ENCODE measurements at places on chromosomes 4 and X.
A peak's percentile ranks its signal among the peaks of the same experiment; 100 is the strongest.

DNA sequence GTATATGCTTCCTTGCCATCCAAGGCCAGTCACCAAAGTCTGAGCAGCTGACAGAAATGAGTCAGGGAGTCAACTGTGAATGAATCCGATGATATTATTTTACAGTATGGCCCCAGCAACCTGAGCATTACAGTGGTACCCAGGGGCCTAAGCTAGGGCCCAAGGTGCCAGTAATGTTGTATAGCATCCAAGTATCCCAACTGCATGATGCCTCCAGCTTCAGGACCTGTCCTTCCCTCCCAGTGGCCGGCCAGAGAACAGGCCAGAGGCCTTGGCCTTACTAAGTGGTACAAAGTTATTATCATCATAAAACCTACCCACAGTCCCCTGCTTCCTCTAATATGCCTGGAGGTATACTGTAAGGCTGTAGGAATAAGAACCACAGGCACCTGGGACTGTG is 79.9 kb downstream of the RFC1 start:
- no peak for DNase-seq

GRCh38 chr4:158810487-158811215 is 41.8 kb downstream of the FNIP2 start:
- peak; percentile 84 for DNase-seq

DNA sequence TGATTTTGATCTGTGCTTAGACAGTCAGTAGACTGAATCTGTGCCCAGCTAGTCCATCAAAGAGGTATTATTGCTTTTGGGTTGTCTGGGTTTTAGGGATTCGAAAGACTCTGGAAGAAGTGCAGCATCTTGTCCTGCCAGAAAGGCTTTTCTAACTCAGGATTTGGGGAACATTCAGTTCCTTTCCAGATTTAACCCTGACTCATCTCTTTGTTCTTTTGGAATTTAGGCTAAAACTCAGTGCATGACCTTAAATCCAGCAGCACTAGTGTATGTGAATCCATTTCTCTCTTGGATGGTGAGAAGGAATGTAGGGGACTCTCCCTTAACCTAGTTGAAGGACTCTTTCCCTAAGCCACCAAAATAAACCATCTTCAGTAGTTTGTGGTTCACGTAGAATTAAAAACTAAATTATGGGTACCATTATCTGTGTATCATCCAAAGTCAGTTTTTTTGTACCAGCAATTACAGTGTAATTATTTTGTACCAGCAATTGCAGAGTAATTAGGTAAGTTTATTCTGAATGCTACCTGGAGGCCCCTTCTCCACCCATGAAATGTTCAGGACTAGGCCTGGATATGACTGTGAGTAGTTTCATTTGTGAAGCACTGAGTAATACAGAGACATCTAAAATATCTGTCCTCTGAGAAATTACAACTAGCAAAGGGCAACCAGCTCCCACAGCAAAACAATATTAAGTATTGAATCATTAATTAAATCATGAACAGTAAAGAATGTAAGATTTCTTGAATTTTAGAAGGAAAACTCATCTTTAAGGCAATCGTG is 384.0 kb downstream of the TMA16 start:
- no peak for DNase-seq

DNA sequence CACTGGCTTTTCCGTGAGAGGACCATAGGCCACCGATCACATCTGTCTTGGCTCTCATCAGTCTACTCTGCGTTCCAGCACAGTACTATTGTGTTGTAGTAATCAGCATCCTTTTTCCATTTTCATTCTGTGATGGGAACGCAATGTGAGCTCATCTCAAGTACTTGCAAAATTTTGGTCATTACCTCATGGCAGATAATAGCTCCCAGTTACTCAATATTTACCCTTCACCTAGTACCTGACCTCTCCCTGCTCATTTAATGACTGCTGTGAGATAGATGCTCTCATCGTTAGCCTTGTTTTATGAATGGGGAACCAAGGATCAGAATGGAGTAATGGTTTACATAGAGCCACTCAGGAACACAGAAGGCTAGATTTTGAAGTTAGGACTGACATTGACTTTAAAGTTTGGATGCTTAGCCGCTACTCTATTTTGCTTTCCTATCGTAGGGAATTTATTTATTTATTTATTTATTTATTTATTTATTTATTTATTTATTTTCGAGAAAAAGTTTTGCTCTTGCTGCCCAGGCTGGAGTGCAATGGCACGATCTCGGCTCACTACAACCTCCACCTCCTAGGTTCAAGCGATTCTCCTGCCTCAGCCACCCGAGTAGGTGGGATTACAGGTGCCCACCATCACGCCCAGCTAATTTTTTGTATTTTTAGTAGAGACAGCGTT is 6.5 kb upstream of the GPR101 start:
- DNase-seq = no peak

GRCh38 chrX:79482686-79483085 is 115.6 kb upstream of the ITM2A start:
- no peak for DNase-seq

- no peak for DNase-seq
These were observed 27.9 kb downstream of the TMEM184C start for GRCh38 chr4:147645099-147645498.

- DNase-seq = no peak
These were observed 93.9 kb upstream of the CBR4 start for GRCh38 chr4:169103966-169104412.

GRCh38 chrX:64394874-64395567 is at the start of gene MTMR8:
TSS of gene MTMR8 (minus strand) at chrX:64395452. CDS start at chrX:64395363, 89 bp downstream.
- DNase-seq = peak; percentile 88

- no peak for DNase-seq
These were observed 158.4 kb downstream of the TENT5D start for GRCh38 chrX:80578517-80579105.

GRCh38 chr4:8939840-8940742 is 68.5 kb upstream of the HMX1 start:
- no peak for DNase-seq

- no peak for DNase-seq
These were observed 47.3 kb downstream of the ARHGAP24 start for GRCh38 chr4:85522277-85522676.

- DNase-seq = no peak
These were observed 30.7 kb downstream of the SEPTIN11 start for GRCh38 chr4:76980261-76980660.

- peak; percentile 58 for DNase-seq
These were observed 103.5 kb downstream of the LDB2 start for GRCh38 chr4:16794816-16795445.

GRCh38 chrX:8319359-8319758 is 145.3 kb upstream of the VCX3B start:
- no peak for DNase-seq

- no peak for DNase-seq
These were observed 192.2 kb downstream of the BCOR start for GRCh38 chrX:39905538-39905891.

DNA sequence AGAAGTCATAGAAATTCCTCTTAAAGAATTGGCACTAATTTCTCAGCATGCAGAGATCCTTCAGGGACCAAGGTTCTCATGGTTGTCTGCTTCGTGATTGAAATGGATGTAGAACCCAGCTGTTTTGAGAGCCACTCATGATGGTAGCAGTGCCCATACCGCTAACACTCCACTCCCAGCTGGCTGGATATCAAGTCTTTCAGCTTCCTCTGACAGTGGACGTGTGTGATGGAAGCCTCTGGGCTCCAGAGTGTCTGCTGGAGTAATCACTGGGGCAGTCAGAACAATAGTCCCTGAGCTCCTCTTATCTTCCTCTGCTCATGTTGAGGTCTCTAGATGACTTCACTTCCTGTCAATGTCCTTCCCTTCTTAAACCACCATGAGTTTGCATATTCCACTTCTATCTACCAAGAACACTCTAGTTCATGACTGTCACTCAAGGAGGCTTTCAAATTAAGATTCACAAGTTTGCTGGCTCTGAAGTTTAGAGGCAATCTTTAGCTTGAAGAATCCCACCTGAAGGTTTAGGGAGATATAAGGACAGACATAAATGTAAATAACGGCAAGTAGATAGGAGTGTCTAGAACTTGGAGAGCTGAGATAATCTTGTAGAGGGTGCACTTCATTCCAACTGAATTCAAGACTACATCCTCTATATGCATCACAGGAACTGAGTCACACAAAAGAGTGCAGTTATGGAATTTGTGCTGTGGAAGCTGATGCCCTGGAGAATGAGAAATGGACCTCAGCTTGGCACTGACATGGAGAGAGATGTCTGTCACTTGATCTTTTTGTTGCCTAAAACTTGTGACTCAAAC is 64.5 kb upstream of the WDR1 start:
- DNase-seq = no peak

DNA sequence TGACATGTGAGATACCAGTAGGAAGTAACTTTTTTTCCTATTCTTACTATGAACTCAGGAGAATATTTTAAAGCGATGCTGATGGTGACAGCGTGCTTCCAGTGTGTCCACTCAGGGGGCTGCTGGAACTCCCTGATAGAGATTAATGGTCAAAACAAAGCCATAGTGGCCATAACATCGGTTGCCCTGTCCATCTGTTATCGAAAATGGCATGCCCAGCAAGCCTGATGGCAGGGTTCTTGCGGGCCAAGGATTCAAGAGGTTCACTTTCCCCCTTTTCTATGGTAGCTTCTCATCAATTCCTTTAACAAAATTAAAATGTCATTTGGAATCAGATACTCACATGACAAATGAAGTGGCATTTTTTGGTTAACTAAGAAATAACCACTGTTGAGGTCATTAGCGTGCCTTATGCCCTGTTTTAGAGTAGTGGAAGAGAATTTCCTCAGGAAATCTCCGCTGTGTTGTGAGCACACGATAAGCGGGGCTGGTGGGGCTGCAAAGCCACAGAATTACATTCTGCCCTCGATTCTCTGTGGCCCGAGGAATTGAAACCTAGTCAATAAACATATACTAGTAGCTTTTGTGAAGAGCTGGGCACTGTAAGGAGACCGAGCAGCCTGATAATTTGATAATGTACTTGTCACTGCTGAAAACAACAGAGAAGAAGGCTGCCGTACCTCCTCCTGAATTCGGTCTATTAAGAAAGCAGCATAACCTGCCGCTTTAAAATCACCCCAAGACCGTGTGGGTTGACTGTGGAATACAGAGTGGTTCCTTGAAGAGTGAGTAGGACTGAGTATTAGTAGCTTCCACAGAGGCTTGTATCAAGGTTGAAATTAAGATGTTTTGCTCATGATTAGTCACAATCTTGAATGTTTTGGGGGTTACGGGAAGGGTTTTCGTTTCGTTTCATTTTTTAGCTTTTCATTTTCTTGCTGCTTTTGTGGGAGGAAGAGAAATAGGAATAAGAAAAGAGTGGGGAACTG is 46.7 kb downstream of the PTCHD1 start:
- DNase-seq = no peak

GRCh38 chrX:141279476-141279875 is 37.2 kb upstream of the SPANXC start:
- no peak for DNase-seq

DNA sequence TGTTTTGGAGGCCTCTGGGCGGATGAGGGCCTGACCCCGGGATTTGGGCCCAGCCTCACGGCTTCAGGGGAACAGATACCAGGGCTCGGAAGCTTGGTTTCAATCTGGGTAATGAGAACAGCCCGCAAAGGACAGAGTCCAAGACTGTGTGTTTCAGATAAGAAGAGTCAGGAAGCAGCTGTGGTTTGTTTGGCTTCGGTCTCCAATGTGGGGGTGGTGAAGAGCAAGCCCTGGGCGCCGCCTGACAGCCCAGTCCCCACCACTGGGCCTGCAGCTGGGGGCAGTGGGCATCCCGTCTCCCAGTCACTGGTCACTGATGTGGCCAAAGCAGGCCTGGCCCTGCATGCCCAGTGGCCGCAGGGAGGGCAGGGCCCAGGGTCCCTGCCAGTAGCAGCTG is 9.1 kb downstream of the WFS1 start:
- peak; percentile 86 for DNase-seq

GRCh38 chr4:108292229-108292628 is 123.5 kb upstream of the LEF1 start:
- DNase-seq = no peak

GRCh38 chr4:48602763-48603162 is 112.7 kb downstream of the ZAR1 start:
- no peak for DNase-seq

GRCh38 chr4:14529653-14530052 is 472.6 kb upstream of the CPEB2 start:
- no peak for DNase-seq

- no peak for DNase-seq
These were observed 550.9 kb upstream of the BOD1L1 start for GRCh38 chr4:14178421-14178820.

DNA sequence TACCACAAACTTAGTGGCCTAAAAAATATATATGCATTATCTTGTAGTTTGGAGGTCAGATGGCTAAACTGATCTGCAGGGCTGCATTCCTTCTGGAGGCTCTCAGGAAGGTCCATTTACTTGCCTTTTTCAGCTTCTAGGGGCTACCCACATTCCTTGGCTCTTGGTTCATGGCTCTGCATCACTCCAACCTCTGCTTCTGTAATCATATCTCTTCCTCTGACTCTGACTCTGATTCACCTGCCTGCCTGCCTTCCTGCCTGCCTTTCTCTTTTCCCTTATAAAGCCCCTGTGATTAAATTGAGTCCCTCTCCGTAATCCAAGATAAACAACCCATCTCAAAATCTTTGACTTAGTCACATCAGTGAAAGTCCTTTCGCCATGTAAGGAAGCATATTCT is 25.0 kb upstream of the FRMPD4 start:
- DNase-seq = no peak

- peak; percentile 47 for DNase-seq
These were observed 6.9 kb downstream of the APEX2 start for GRCh38 chrX:55006827-55007621.

- DNase-seq = no peak
These were observed 44.0 kb downstream of the ZNF518B start for GRCh38 chr4:10413177-10413576.

- no peak for DNase-seq
These were observed 640.1 kb downstream of the ARAP2 start for GRCh38 chr4:35604252-35604651.

DNA sequence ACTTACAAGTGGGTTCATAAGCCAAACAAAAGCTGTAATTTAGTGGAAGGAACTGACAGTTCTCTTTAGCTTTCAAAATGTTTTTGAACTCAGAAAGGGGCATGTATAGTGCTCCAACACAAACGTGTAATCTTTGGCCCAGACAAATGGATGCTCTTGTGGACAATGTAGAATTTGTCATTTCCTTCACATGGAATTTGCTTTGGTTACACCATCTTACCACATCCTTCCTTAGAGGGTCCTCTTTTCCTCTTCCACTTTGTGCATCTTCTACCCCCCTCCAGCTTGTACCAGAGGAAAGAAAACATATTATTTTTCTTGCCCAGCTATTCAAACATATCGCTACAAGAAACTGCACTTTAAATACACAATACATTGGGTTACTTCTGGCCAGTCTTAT is 42.4 kb downstream of the MEPE start:
- no peak for DNase-seq

DNA sequence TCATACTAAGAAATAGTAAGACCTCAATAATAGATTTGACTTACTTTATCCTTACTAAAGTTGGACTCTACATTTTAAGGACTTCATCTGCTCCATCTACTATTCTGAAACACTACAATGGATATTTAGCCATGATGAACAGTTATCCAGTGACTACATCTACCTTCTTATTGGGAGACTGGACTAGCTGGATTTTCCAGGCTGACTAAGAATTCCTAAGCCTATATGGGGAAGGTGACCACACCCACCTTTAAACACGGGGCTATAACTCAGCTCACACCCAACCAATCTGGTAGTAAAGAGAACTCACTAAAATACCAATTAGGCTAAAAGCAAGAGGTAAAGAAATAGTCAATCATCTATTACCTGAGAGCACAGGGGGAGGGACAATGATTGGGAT is 1438.4 kb downstream of the TECRL start:
- DNase-seq = no peak

- DNase-seq = no peak
These were observed 163.0 kb upstream of the TLL1 start for GRCh38 chr4:165709973-165710526.
